Stimulated activated CD8-positive, alpha-beta memory T cell treated with anti-CD3 and anti-CD28 coated beads, Interleukin-7, amount 100 ng/mL, for 1 hour (primary cell): ENCODE measurements at places on chromosomes 4 and X.

- no peak for DNase-seq
These were observed 200.3 kb upstream of the GALNTL6 start for GRCh38 chr4:171612907-171613306.

GRCh38 chr4:16139066-16139945, 55.5 kb upstream of the PROM1 start:
- DNase-seq = no peak

GRCh38 chr4:27894951-27895350, 1034.3 kb downstream of the STIM2 start:
- DNase-seq = no peak

GRCh38 chrX:48522291-48522690, 683 bp downstream of the EBP start:
- no peak for DNase-seq

DNA sequence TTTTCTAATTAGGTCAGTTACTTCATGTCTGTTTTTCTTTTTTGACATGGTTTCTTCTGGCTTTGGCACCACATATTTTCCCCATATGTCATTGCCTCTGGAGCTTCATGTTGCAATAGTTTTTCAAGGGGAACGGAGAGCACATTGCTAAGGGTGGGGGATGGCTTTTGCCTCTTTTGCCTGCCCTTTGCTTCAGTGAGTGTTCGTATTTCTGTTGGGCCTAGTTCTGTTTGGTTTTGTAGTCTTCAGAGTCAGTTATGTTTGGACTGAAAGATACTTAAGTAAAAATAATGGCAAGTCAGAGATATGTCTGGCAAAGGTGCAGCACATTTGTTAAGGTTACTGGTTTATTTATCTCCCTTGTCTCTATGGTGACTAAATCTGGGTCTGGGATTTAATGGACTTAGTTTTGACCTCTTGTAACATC, 29.1 kb downstream of the FHL1 start:
- no peak for DNase-seq

DNA sequence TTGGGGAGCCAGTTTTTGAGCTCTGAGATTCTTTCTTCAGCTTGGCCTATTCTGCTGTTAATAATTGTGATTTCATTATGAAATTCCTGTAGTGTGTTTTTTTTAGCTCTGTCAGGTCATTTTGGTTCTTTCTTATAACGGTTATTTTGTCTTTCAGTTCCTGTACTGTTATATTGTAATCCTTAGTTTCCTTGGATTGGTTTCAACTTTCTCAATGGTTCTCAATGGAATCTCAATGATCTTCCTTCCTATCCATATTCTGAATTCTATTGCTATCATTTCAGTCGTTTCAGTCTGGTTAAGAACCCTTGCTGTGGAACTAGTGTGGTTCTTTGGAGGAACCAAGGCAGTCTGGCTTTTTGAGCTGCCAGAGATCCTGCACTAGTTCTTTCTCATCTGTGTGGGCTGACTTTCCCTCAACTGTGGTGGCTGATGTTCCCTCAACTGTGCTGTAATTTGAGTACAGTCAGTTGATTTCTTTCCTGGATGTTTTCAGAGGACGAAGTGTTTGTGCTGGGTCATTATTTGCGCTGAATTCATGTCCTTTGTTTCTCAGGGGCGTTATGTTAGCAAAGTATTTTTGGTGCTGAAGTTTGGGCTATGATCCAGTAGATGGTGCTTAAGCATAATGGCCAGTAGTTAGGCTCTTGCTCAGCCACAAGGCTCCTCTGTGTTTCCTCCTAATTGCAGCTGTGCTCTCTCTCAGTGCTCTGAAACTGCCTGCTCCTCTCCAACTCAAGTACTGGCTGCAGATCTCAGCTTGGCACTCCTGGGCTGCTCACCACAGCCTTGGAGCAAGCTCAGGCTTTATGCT, 27.5 kb downstream of the ENPEP start:
- no peak for DNase-seq

DNA sequence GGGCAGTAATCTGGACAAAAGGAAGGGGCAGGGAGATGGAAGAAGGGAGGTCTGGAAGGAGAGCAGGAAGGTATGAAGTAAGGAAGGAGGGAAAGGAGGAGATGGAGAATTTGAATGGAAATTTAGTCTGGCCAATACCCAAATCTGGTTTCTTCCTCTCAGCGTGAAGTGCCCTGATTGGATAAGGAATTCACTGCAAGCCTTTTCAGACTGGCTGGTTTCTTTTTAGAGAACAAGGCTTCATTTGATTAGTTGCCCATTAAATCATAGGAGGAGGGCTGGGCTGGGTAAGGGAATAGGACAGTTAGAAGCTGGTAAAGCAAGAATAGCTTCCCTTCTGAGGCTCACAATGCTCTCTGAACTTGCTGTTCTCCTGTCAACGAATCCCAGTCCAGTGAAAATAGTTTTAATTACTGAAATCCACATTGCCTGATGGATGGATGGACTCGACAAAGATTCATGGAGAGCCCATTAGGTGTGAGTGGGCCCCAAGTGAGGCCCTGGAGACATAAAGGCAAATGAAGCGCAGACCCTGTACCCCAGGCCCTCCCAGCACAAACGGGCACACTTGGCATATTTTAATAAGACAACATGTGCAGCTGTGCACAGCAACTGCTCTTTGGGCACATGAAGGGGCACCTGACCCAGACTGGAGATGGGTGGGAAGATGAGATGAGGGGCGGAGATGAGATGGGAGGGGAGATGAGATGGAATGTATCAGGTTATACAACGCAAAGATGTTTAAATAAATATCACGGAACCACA, 347.1 kb upstream of the GATB start:
- no peak for DNase-seq

DNA sequence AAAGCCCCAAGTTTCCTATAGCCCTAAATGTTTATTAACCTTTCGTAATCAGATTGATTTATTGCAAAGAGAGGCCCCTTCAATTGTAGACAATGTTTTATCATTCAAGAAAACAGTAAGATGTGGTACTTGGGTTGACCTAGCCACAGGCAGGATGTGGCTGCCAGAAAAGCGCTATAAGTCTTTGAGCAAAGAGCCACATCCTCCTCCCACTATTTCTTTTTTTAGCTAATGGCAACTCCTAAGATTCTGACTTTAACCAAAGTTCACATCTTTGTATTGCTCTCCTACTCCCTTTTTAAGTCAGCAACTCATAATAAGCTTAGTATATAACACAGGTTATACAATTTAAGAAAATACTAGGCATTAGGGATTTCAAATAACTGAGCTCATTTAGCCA, 70.7 kb upstream of the PPP3CA start:
- DNase-seq = peak; percentile 14

- DNase-seq = no peak
These were observed 127.9 kb downstream of the TACR3 start for GRCh38 chr4:103591841-103592240.

DNA sequence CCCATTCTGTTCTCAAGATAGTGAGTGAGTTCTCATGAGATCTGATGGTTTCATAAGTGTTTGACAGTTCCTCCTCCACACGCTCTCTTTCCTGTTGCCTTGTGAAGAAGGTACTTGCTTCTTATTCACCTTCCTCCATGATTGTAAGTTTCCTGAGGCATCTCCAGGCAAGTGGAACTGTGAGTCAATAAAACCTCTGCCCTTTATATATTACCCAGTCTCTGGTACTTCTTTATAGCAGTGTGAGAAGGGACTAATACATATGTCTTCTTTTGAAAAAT, 58.4 kb downstream of the CFAP299 start:
- no peak for DNase-seq

- no peak for DNase-seq
These were observed 55.3 kb upstream of the RAPGEF2 start for GRCh38 chr4:159047478-159048165.

DNA sequence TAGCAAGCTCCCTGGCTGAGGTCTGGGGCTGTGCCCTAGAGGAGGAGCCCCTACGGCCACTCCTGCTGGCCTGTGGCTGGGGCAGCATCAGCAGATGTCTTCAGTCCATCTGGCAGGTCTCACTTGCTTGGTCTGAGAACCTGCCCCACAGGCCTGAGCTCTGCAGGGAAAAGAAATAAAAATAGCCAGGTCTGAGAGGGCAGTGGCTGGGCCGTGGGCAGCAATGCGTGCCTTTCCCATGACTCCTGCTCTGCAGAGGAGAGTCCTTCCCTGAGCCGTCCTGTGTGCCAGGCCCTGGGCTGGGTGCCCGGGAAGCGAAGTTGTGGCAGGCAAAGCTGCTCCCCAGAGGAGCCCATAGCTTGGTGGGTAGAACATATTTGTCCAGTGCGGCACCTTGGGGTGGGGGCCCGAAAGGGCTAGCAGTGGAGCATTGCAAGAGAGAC, 11.3 kb upstream of the KIAA0232 start:
- DNase-seq = no peak

GRCh38 chr4:130071746-130072145, 975.8 kb downstream of the C4orf33 start:
- no peak for DNase-seq

- no peak for DNase-seq
These were observed 12.3 kb upstream of the SYTL5 start for GRCh38 chrX:37993837-37994619.

DNA sequence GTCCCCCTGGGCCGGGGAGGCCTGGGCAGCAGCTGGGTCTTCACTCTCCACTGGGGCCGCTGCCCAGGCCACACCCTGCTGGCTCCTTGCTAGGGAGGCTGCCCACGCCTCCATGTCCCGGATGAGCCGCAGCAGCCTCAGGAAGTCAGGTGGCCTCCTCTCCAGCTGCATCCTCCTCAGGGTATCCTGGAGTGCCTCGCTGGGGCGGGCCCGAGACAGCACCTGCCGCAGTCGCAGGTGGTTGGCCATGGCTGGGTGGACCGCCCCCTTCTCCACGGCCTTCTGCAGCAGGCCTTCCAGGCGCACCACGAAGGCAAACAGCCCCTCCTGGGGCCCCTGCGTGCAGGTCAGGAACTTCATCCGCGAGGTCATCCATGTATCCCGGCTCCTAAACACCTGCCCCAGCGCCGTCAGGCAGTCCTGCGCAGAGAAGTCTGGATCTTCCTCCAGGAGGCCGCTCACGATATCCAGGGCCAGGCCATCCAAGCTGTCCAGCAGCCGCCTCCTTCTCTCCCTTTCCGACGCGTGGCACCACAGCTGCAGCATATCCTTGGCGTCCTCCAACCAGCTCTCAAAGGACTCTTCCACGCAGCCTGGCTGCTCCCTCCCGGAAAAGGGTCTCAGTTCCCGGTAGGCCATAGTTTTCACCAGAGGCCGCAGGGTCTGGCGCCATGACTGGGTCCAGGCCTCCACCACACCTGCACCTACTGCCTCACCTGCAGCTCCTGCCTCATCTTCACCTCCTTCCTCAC, 2.1 kb downstream of the PNMA6F start:
- no peak for DNase-seq
